Sigmoid colon (tissue), 7 donors: ENCODE measurements at places on chromosomes 11 and 22. TPM values are rescaled to one million over a fixed set of nuclear protein-coding genes. Genes with fewer than 3 reads are reported as not detected.

- no peak for DNase-seq
Observed at GRCh38 chr22:22954656-22955055, 67.0 kb downstream of the IGLL5 start.

DNA sequence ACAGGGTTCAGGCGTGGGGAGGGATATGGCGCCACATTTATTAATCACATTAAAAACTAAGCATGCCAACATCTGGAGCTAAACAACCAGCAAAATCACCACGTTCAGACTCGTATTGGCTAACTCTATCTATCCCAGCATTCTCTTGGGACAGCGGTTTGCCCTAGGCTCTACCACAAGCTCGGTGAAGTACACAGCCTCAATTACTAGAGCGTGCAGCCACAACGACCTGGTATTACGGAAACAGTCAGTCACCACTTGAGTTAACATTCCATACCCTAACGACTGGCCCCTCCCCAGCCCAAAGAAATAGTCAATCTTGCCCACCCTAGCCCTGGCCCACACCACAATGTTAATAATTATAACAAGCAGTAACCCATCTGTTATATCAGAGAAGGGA is 32.1 kb downstream of the APOL5 start:
- DNase-seq = no peak

Gene OR51B2
- total RNA-seq = not detected

Gene TMPRSS4
- total RNA-seq = not detected

Gene MS4A15
- total RNA-seq = not detected

GRCh38 chr11:78147807-78148206 is 8.4 kb upstream of the ALG8 start:
- no peak for DNase-seq

DNA sequence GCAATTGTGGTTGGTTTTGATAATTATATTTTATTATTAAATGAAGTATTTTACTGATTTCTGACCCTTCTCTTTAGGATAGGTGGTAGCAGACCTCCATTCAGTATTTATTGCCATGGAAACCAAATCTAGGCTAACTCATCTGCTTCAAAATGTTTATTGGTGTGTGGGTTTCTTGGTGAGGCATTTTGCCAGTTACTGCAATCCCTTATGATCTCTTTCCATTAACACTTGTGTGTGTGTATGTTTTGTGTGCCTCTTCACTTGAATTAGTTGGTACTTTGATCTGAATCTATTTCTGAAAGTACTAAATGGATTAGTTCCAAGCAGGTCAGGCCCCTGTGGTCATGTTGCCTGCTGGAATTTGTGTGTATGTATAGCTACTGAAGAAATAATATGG is 184.4 kb upstream of the C11orf87 start:
- DNase-seq = no peak

DNA sequence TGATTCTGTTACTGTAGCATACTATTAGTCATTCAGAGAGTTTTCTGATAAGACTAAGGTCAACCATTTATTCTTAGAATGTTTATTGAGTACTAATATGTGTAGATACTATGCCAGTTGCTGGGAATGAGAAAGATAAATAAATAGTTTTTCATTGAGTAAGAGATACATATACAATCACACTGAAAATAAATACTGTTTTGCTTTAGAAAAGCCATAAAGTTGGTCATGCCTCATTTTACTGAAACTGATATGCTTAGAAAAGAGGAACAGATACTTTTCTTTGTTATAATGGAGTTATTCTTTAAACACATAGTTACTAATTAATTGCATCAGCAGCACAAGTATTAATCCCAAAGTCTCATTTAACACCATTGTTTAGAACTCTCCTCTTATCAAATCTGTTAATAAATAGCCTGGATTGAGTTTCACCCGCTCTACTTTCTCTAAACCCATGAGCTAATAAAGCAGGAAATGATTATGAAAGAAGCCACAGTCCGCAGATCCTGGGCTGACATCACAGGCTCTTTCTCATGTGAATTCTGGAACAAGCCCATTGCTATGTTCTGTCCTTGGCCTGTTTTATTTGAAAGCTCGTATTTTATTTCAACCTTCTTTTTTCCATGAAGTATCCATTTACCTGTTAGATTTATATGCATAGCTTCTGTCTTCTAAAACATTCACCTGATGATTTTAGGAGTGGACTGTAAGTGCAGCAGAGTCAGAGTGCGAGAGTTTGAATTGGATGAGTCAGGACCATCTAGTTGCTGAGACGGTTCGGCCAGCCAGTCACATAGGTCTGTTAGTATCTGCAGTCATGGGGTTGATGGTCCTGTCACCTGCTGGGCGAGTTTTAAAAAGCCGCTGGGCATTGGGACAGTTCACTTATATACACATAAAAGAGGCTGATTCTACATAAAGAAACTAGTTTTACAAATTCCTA is 35.5 kb downstream of the PIWIL4 start:
- peak; percentile 78 for DNase-seq

Gene MMP12
- not detected for total RNA-seq

DNA sequence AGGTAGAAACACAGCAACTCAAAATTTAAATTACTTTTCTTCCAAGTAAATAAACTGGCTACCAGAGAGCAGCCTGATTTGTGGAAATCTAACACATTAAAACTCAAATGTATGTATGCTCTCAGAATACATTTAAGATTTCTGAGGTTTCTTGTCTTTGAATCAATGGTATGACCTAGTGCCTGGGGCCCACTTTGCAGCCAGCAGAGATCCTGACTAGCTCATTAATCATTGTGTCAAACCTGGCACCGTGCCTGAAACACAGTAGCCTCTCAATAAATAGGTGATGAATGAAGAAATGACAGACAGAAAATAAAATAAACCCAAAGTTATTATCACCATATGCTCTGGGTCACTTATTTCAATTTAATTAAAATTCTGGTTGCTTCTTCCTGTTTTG is 176.2 kb upstream of the FAT3 start:
- no peak for DNase-seq

GRCh38 chr11:24516638-24517037 is 19.8 kb downstream of the LUZP2 start:
- no peak for DNase-seq

Gene OR52D1
- total RNA-seq = not detected

- DNase-seq = peak; percentile 74
Observed at GRCh38 chr22:46090631-46091201, 59.6 kb upstream of the PPARA start.

GRCh38 chr22:39936523-39937145 is 23.6 kb upstream of the TMA7B start:
- DNase-seq = no peak

Gene PHOX2A
- not detected for total RNA-seq

GRCh38 chr11:123063826-123064657 is 2.1 kb upstream of the HSPA8 start:
- DNase-seq = no peak

- DNase-seq = no peak
Observed at GRCh38 chr11:7098235-7098832, 9.5 kb downstream of the RBMXL2 start.

Gene ANKK1
- not detected for total RNA-seq

Gene PAK1
- total RNA-seq = 24.6 TPM

- DNase-seq = no peak
Observed at GRCh38 chr11:102882389-102883024, 7.7 kb upstream of the MMP12 start.

- no peak for DNase-seq
Observed at GRCh38 chr11:9277176-9277575, 12.0 kb upstream of the DENND5A start.

DNA sequence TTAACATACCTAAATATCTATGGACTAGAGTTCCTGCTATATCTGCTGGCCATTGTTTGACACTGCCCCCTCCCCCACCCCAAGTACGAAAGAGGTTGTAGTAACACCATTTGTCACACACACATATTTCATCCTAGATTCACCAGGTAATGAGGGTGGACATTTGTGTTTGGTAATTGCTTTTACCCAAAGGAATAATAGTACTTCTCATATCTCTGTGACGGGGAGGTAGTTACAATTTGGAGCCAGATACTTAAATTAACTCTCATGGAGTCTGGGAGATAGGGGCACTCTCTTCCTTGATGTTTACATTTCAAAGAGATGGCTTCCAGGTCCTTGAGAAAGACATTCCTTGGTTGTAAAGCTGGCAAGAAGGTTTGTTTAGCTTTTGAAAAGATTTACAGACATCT is 38.7 kb downstream of the REXO2 start:
- DNase-seq = no peak

Gene CST6
- total RNA-seq = not detected

Gene MRGPRE
- 1.1 TPM for total RNA-seq

GRCh38 chr22:33332538-33332937 is 274.4 kb upstream of the SYN3 start:
- DNase-seq = no peak

DNA sequence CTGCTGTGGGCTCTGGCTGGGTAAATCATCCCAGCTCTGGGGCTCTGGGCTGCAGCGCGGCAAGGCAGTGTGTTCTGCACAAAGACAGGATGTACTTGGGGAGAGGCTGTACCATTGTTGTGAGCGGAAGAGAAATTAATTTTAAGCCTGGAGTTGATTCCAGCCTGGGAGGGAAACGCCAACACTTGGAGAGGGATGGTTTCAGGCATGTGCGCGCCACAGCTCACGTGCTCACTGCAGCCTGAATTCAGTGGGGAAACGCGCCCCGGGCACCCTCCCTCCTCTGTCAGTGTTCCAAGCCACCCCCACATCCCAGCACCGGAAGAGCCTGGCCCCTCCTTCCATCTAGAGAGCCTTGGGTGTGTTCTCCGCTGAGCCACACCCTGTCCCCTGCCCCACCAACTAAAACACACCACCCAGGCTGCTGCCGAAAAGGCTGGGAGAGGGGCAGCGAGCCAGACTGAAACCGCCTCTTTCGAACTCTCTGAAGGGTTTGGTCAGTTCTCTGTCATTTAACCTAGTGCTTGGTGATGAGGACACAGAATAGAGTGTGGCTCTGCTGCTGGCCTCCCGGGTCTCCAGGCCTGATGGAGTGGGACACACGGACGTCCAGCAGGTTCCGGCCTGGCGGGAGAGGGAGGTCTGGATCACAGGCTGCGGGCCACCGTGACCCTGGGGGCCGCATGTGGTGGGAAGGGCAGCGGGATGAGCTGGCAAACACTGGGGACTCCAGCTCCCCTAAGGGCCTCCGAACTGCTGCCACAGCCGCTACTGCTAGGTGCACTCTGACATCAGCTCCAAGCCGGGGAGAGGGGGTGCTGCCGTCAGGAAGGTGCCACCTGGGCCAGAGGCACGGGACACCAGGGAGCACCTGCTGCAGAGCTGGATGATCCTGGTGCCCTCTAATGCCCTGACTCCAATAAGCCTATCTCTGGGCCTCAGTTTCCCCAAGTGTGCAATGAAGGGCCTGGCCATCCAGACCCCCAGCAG is 230.8 kb downstream of the CTTN start:
- no peak for DNase-seq

Gene HEPN1
- total RNA-seq = not detected

Gene CYTH4
- total RNA-seq = 7.2 TPM

DNA sequence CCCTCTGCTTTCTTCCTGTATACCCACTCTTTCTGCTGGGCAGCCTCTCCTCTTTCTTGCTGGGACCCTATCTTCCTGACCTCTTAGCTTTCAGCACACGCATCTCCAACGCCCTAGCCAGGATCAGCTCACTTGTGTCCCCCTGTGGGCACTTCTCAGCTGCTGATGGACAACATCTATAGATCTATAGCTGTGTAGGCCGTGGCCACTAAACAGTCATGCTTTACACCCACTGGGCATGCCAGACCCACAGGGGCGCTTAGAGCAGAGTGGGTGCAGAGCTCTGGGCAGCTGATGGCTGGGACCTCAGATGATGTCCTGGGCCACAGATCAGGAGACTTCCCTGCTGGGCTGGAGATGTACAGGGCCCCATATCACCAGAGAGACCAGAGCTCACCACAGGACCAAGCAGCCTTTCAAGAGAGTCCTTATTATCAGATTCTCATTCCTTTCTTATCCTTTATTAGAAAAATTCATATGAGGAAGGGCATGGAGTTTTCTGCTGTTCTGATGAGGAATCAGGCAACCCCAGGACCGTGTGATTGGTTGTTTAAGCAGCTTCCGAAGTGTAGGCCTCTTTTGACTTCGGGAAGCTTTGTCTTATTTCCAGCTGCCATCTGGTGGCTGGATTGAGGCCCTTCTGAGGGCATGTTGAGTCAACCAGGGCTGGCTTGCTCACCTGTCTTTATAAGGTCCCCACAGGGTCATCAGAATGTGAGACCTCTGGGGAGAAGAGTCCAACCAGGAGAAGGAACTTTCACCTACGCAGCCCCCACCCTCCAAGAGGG is 60.5 kb downstream of the OSBP2 start:
- peak; percentile 72 for DNase-seq
